ENCODE measurements at places on chromosomes 6 and 20.

GRCh38 chr6:12535586-12536314, 180.8 kb upstream of the PHACTR1 start:
- DNase-seq: no peak

- DNase-seq: peak; percentile 39
Observed at GRCh38 chr6:79170959-79171358, 63.5 kb downstream of the HMGN3 start.

GRCh38 chr20:33791959-33792597, 19.1 kb upstream of the CHMP4B start:
- DNase-seq: no peak

GRCh38 chr6:135087803-135088202, 33.2 kb upstream of the HBS1L start:
- DNase-seq: no peak

DNA sequence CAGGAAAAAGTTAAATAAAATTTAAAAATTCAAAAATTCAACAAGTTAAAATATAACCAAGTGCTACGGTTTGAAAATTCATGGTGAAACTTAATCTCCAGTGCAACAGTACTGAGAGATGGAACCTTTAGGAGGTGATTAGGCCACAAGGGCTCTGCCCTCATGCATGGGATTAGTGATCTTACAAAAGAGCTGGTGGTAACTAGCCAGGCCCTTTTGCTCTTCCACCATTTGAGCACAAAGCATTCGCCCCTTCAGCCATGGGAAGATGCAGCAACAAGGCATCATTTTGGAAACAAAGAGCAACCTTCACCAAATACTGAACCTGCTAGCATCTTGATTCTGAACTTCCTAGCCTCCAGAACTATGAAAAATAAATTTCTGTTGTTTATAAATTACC, 80.9 kb downstream of the RNGTT start:
- DNase-seq: no peak

DNA sequence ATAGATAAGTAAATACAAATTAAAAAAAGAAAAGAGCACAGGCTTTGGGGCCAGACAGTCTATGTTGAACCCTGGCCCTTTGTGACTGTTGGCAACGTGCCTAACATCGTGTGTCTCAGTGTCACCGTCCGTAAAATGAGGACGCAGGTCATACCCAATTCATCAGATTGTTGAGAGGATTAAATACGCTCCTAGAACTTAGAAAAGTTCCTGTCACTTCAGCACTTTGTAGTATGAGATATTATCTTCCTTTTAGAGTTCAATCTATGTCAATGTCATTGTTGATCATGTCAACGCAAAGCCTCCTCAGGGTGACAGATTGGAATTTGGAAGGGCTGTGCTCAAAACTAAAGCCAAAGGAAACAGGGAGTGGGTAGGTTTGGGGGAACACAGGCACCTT, 21.7 kb downstream of the SERPINB1 start:
- no peak for DNase-seq

GRCh38 chr6:110467566-110468140, 8.8 kb downstream of the SLC22A16 start:
- no peak for DNase-seq

- DNase-seq: peak; percentile 27
Observed at GRCh38 chr20:45300961-45301360, 5.7 kb upstream of the RBPJL start.
